MV-4-11 (cell line): ENCODE measurements at places on chromosomes 7 and 10.

- DNase-seq: no peak
These were observed 17.3 kb downstream of the DGKI start for GRCh38 chr7:137829337-137829992.

DNA sequence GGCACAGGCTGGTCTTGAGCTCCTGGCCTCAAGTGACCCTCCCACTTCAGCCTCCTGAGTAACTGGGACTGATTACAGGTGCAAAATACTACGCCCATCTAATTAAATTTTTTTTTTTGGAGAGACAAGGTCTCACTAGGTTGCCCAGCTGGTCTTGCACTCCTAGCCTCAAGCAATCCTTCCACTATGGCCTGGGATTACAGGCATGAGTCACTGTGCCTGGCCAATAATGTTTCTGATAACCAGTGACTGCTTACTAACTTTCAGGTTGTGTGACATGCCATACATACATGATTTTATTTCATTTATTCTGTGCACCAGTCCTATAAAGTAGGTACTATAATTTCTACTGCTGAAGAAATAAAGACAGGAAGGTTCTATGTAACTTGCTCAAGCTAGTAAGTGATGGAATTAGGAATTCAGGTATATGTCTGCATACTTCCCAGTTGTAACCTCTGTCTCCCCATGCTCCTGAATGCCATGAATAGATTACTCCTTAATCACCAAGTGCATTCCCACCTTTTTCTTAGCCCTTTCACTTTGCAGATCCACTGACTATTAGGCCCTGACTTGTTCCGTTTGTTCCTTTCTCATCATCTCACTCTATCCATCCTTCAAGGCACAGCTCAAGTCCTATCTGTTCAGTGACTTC lies 28.1 kb downstream of the MCU start:
- no peak for DNase-seq

DNA sequence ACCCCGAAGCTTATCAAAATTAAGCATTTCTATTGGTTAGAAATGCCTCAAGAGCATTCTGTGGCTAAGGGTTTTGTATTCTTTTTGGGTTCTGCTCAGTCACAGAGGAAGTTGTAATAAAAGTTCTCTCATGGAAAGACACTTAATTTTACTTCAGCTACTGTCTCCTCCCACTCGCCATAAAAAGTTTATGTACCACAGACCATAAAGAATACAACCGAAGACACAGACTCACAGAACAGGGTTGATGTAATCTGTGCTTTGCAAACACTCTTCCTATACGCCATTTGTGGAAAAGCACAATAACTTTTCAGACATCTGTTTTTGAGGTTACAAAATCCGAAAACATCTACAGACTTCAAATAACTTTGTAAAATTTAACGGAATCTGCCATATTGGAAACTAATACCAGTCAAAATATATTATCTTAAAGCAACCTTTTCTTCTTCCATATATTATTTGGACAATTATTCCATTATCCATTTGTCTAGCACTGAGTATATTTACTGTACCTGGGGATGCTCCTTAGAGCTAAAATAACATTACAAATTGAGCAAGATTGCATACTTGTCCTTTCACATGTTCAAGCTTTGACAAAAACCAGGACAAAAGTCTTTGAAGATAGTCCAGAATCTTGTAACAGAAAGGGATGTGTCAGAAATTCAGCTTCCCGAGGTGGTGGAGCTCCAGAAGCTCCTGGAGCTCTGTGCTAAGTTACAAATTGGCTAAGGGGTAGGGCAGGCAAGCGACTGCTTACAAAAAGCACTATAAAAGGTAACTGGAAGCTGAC lies 219.0 kb upstream of the MEOX2 start:
- DNase-seq: no peak

- peak; percentile 99 for DNase-seq
These were observed 1.2 kb upstream of the SDHAF3 start for GRCh38 chr7:97116308-97116707.

GRCh38 chr10:125000366-125001312 lies 58.7 kb downstream of the ZRANB1 start:
- no peak for DNase-seq

DNA sequence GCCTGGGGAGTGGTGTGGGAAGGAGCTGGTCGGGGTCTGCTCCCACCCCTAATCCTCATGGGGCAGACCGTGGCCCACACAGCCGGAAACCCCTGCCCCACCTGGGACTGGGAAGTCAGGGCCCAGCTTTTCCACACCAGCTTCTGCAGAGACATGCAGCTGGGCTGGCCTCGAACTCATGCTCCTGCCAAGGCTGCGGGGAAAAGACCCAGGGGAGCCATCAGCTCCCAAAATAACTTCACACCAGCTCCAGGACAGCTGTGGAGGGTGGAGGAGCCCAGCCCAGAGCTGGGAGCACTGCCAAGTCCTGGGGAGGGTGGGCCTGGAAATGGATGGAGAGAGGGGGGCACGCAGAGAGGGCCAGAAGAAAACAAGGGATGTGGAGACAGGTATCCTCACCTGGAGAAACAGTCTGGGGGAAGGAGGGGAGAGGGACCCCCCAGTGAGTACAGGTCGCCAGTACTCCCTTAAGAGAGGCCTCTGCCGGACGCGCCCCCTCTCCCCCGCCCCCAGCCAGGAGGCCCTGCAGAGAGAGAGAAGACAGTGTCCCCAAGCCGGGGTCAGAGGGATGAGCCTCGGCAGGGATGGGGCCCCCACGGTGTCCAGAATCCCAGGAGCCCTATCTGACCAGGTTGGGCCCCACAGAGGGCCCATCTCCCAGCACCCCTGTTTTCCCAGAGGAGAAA lies 11.5 kb upstream of the GRIFIN start:
- no peak for DNase-seq

DNA sequence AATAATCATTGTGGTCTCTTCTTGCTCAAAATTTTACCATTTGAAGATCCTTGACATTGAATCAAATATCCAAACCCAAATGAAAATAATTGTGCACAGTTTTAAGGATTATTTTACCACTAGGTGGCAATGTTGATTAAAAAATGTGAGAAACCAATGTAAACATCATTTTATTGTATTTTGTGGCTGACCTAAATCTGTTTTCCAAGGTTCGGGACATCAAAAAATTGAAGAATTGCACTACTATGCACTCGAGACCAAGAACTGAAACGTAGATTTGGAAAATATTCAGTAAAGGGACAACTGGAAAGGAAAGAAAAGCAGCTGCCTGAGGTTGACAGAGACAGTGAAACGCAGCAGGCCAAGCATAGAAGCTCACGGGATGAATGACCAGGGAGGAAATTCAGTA lies 259.3 kb downstream of the SNX13 start:
- DNase-seq: peak; percentile 10

GRCh38 chr7:137283153-137283552 lies 60.4 kb downstream of the PTN start:
- no peak for DNase-seq

DNA sequence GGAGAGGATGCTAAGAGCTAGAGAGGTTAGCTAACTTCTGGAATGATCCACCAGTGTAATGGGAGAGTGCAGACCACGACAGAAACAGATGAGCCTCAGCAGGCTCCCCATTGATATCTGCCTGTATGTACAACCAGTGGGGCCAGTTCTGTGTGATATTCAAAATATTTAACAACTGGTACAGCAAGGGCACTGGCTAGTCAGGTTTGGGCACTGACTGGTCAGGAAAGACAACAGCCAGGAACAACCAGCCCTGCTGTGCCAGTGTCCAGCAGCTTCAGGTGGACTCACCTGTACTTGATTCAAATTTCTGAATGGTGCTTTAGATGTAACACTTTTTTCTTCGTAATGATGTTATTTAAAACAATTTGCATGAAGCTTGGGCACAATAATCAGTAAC lies 5.9 kb upstream of the TRIL start:
- no peak for DNase-seq

DNA sequence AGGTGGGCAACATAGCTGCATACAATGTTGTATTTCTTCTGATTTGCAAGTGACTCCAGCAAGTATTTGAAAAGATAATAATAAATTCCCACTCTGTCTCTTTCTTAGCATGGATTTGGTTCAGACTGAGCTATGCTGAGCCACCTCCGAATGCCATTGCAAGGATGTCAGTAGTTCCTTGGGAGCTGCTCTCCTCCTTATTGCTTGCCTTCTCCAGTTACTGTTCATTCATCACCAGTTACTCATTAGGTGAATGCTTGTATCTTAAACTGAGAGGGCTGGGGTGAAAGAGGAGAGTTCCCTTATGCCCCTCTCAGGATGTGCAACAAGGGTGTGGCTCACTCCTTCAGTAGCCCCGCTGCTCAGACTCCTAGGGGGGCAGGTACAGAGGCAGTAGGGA lies 78.4 kb upstream of the PRKAR2B start:
- no peak for DNase-seq

DNA sequence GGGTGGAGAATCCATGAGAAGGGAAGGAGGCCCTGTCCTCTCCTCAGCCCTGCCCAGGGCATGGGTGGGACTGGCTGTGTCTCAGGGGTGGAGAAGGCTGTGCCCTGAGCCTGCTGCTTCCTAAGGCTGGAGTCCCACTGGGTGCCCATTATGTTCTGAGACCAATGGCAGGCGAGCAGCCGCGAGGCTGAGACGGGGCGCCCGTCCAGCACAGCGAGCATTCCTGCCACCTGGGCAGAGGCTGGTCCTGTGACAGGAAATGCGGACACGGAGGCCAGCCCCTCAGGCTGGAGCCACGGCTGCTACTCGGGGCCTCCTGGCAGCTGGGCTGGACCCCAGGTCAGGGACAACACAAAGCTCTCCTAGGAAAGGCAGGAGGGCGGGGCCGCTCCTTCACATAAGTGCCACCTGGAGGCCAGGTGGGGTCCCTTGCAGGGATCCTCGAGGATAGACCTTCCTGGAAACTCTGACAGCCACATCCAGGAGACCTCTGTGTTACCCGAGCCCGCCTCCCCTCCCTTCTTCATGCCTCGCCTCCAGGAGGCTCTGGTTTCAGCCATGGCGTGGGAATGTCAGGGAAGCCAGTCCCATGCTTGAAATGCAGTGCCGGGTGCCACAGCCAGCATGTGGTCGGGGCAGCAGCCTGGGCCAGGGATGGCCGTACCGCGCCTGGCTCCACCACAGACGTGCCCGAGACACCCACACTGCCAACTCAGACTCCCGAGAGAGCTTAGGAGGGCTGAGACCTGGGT lies 173.9 kb downstream of the USP6NL start:
- no peak for DNase-seq

DNA sequence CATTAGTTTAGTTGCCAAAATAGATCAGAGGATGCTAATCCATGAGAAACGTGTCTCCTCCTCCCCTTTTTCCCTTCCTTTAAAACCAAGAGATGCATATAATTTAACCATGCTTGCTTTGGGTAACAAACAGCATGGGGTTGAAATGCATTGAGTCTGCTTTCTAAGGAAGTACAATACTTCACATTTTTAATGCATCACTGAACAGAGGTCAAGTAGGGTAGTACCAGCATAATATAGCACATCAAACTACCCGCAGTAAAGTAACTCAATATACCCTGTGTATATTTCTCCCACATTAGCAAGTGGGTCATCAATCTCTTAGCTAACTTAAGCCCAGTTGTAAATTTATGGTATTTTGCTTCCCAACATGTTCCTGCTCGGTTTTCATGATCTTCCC lies 239.3 kb upstream of the SEMA3C start:
- no peak for DNase-seq

- peak; percentile 80 for DNase-seq
These were observed 41.5 kb downstream of the CYP17A1 start for GRCh38 chr10:102795453-102796406.

GRCh38 chr10:126126023-126126422 lies 229.7 kb downstream of the FANK1 start:
- DNase-seq: no peak

DNA sequence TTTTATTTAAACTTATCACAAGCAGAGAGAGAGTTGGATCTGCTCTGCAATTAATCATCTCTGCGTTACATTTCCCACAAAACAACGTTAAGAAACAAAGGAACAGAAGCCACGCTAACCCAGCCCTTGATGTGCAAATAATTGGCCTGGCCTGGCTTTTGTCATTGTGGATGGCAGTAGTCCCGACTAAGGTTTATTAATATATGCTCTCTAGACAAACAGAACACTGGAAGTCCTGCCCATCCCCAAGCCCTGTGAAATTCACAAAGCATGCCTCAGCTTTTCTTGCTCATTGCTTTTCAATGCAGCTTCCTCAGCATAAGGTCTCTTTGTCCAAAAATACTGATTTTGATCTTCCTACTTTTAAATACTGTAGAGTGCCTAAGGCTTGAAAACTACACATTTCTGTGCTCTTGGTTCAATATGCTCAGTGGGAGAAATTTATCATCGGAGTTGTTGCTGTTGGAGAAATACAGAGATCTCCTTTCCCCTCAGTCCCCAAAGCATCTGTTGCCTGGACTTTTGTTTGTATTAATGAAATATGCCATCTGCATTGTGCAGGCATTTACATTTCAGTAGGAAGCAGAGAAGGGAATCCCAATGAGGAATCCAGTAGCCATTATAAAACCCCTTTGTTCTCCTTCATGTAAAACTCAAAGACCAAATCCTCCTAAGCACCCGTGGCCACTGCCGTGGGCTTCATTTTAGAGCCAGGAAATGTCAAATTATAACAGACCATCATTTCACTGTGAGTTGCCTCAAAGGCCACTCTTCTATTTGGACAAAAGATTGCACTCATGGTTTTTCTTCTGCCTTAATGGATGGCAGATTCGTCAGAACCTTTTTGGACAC lies 61.1 kb downstream of the SORCS1 start:
- no peak for DNase-seq

GRCh38 chr10:69065406-69066361 lies 22.2 kb upstream of the SRGN start:
- DNase-seq: peak; percentile 97

DNA sequence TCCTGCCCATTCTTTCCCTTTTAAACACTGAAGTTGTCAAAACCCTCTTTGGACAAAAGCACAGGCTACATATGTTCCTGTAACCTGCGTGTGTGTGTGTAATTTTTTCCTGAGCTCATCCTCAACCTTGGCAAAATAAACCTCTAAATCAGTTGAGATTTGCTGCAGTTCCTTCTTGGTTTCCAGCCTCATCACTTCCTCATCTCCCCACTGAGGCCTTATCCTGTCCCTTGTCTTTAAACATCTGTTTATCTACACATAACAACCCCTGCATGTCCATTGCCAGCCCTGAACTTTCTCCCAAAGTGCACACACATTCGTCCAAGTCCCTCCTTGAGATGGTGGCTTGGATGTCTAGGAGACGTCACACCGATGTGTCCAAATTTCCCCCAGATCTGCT lies 35.5 kb downstream of the LYZL2 start:
- peak; percentile 8 for DNase-seq

DNA sequence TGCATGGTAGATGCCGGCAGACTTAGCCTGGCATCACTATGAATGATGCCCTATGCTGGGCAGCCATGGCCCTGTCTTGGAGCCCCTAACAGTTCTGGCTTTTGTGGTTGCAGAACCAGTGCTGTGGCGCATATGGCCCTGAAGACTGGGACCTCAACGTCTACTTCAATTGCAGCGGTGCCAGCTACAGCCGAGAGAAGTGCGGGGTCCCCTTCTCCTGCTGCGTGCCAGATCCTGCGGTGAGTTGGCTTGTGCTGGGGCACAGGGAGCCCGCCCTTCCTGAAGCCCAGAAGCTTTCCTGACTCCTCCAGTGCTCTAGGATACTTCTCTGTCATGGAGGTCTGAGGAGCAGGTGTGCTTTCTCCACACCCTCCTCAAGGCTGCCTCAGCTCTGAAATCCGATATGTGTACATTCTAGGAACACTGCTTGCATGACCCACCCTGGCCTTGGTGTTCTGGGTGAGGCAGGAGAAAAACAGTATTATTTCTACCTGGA lies 25.6 kb upstream of the SH2D4B start:
- no peak for DNase-seq
